Activated naive CD8-positive, alpha-beta T cell treated with anti-CD3 and anti-CD28 coated beads for 36 hours (primary cell): ENCODE measurements at places on chromosomes 3 and 15. TPM values are rescaled to one million over a fixed set of nuclear protein-coding genes. Genes with fewer than 3 reads are reported as not detected.

Gene DPPA4
- total RNA-seq, result 0.54 TPM

- peak overlapping the region; percentile 72 for H3K27ac ChIP-seq
- peaks cover 32% of the 10 kb centered on the region for H3K4me1 ChIP-seq
- peak; percentile 40 for DNase-seq
- no peaks in the 10 kb centered on the region for H3K27me3 ChIP-seq
- peaks cover 10% of the 10 kb centered on the region for H3K36me3 ChIP-seq
Measured at GRCh38 chr3:190514413-190515153, 698 bp downstream of the IL1RAP start.

GRCh38 chr3:124886168-124887056 lies 753 bp downstream of the ITGB5 start:
- H3K27ac ChIP-seq, result no peak overlapping the region
- peak; percentile 60 for DNase-seq
- peaks cover 70% of the 10 kb centered on the region for H3K27me3 ChIP-seq
- peaks cover 3% of the 10 kb centered on the region for H3K4me1 ChIP-seq
- peak overlapping the region; percentile 24 for H3K4me3 ChIP-seq

DNA sequence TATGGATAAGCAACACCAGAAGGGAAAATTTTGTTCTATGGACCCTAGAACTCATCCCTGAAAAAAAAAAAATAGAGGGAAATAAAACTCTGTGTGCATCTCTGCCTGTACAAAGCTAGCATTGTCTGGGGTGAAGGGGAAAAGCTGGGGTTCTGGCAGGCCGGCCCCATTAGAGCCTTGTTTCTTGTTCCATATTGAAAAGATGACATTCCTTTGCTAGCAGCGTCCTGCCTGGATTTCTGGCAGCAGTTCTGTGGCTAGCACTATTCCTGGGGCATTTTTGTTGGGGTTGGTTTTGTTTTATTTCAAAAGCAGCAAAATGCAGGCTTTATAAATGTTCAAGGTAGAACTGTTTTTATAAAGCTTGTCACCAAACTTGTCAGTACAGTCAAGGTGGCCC lies 45.2 kb downstream of the RARB start:
- H3K27me3 ChIP-seq, result peaks cover 4% of the 10 kb centered on the region
- H3K36me3 ChIP-seq, result no peaks in the 10 kb centered on the region
- H3K27ac ChIP-seq, result no peak overlapping the region
- DNase-seq, result no peak
- no peak overlapping the region for H3K4me3 ChIP-seq

GRCh38 chr3:187758318-187758955 lies 13.2 kb upstream of the BCL6 start:
- no peak for DNase-seq
- peaks cover 5% of the 10 kb centered on the region for H3K27me3 ChIP-seq
- H3K27ac ChIP-seq, result no peak overlapping the region
- no peaks in the 10 kb centered on the region for H3K36me3 ChIP-seq
- peaks cover 5% of the 10 kb centered on the region for H3K4me1 ChIP-seq
